NCI-H1105 treated with DMSO at 0.1 percent for 48 hours (cell line): ENCODE measurements at places on chromosomes 2 and 18.
A peak's percentile ranks its signal among the peaks of the same experiment; 100 is the strongest.

- DNase-seq: peak; percentile 10
Observed at GRCh38 chr2:27118525-27119329, at the start of gene CGREF1. Gene CGREF1, minus strand, starts transcription at chr2:27119128. Its CDS starts 14,762 bp downstream, at chr2:27104366.

DNA sequence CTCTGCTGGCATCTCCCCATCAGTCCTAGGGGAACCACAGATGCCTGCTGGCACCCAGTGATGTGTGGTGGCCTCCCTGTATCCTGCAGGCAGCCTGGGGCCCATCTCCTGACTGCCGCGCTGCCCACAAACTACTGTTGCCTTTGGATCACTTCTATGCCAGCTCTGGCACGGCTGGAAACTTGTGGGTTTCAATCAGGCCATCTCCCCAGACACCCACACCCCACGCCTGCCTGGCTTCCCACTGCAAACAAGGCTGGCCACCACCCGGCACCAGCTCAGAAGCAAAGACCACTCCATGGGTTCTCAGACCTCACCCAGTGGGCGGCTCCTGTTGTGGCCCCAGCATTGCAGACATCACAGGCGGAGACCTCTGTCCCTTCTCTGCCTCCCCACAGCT, 15.1 kb upstream of the TPO start:
- DNase-seq: no peak

DNA sequence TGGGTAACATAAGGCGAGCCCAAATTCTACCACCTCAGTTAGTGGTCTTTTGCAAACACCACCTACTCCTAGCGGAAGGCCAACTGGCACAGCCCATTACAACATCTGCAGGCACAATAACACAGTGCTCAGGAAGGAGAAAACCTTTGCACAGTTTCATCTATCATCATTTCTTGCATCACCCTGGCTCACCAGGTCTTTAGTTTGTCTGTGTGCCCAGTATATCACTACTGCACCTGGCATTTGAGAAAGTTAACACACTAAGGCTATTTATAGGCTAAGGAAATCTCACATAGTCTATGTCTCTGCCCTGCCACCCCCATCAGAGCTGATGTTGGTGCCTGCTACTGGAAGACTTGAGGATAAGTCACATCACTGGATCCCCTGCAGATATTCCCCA, 484.0 kb downstream of the SATB2 start:
- DNase-seq: no peak

GRCh38 chr2:7604456-7604855, 687.2 kb downstream of the RNF144A start:
- DNase-seq: no peak

DNA sequence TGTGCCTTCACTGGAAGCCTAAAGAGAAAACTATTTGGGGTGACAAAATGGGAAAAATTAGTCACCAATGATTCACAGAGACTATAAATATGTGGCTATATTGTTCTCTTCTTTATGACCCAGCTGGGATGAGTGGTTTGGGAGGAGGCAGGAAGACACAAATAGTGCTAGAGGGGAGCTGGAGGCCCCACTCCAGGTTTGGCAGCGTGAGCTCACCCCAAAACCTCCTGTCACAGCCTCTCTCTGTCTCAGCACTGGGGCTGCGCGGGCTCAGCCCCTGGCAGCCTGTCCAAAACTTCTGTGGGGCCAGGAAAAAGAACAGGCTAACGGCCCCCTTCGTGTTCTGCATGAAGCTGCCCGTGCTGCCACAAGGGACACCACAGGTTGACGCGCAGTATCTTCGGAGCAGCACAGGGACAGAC, 73.2 kb upstream of the LCLAT1 start:
- no peak for DNase-seq

GRCh38 chr2:122210898-122211856, 455.7 kb downstream of the TSN start:
- no peak for DNase-seq

GRCh38 chr2:228377533-228377932, 196.0 kb upstream of the SPHKAP start:
- no peak for DNase-seq
